ENCODE measurements at places on chromosomes 3 and 15.

GRCh38 chr3:71064956-71065763 lies 518.4 kb downstream of the FOXP1 start:
- peak overlapping the region; percentile 84 for H3K4me3 ChIP-seq
- no peaks in the 10 kb centered on the region for H3K36me3 ChIP-seq
- peak; percentile 15 for DNase-seq
- H3K4me1 ChIP-seq = peaks cover 18% of the 10 kb centered on the region

- no peak overlapping the region for H3K27ac ChIP-seq
- H3K4me3 ChIP-seq = no peak overlapping the region
- H3K27me3 ChIP-seq = no peaks in the 10 kb centered on the region
- H3K4me1 ChIP-seq = no peaks in the 10 kb centered on the region
- DNase-seq = no peak
Observed at GRCh38 chr3:82685761-82686160, 924.3 kb upstream of the GBE1 start.

DNA sequence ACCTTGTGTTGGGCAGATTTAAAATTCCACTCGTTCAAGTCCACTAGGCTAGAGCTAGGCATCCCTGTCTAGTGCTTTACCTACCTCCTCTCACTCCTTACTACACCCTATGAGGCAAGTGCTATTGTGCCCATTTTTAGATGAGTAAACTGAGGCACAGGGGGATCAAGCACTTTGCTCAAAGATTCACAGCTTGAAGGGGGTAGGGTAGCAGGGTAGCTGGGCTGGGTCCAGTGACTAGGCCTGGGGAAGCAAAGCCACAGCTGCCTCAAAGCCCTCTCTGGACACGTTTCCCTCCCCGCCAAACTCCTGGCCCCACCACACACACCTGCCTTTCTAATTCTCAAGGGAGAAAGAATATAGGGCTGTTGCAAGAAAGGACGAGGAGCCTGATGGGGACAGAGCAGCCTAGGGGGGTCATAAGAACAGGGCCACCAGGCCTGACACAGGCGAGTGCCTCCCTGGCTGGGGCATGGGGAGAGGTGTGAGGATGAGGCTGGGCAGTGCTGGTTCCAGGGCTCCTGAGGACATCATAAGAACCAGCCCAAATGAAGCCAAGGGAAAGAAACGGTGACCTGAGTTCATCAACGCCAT lies 34.8 kb upstream of the SFMBT1 start:
- H3K36me3 ChIP-seq = no peaks in the 10 kb centered on the region
- no peaks in the 10 kb centered on the region for H3K4me1 ChIP-seq
- H3K27ac ChIP-seq = no peak overlapping the region
- H3K4me3 ChIP-seq = no peak overlapping the region
- H3K27me3 ChIP-seq = no peaks in the 10 kb centered on the region

DNA sequence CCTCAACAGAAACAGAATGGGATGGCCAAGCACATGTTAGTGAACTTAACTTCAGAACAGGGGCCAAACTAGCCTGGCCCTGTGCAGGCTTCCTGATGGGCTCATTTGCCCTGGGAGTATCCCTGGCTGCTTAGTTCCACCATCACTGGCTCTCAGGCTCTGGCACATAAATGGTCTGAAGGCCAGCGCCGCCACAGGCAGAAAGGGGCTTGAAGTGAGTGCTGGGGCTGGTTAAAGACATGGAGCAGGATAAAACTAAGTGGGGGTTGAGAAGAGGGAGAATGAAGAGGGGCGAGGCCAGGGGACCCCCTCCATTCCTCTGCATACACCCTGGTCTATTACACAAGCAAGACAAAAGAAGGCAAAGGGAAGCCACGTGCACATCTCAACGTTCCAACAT lies 12.2 kb downstream of the SLCO2A1 start:
- H3K27ac ChIP-seq = no peak overlapping the region
- no peaks in the 10 kb centered on the region for H3K27me3 ChIP-seq
- DNase-seq = no peak
- no peaks in the 10 kb centered on the region for H3K4me1 ChIP-seq

- no peaks in the 10 kb centered on the region for H3K4me1 ChIP-seq
- no peaks in the 10 kb centered on the region for H3K27me3 ChIP-seq
- no peak for DNase-seq
- no peak overlapping the region for H3K4me3 ChIP-seq
- no peak overlapping the region for H3K27ac ChIP-seq
Observed at GRCh38 chr3:82081351-82081750, 319.9 kb upstream of the GBE1 start.
